ENCODE measurements at places on chromosomes 12 and 14.

GRCh38 chr12:51850081-51850964 lies 1.8 kb upstream of the FIGNL2 start:
- DNase-seq: no peak

- no peak for DNase-seq
Measured at GRCh38 chr12:72535212-72535990, 263.2 kb downstream of the TRHDE start.

GRCh38 chr12:105736498-105736897 lies 402.3 kb downstream of the NUAK1 start:
- no peak for DNase-seq

- no peak for DNase-seq
Measured at GRCh38 chr12:106907411-106907810, 48.3 kb upstream of the TMEM263 start.

Measured in GM12891 (cell line).